Foreskin keratinocyte (primary cell): ENCODE measurements at places on chromosomes 6 and 20.

- no peak for DNase-seq
Measured at GRCh38 chr6:16690608-16691142, 70.6 kb downstream of the ATXN1 start.

GRCh38 chr6:139334806-139335446, 39.5 kb downstream of the CITED2 start:
- peak; percentile 93 for DNase-seq

- DNase-seq = no peak
Measured at GRCh38 chr6:793261-793660, 100.3 kb upstream of the EXOC2 start.

DNA sequence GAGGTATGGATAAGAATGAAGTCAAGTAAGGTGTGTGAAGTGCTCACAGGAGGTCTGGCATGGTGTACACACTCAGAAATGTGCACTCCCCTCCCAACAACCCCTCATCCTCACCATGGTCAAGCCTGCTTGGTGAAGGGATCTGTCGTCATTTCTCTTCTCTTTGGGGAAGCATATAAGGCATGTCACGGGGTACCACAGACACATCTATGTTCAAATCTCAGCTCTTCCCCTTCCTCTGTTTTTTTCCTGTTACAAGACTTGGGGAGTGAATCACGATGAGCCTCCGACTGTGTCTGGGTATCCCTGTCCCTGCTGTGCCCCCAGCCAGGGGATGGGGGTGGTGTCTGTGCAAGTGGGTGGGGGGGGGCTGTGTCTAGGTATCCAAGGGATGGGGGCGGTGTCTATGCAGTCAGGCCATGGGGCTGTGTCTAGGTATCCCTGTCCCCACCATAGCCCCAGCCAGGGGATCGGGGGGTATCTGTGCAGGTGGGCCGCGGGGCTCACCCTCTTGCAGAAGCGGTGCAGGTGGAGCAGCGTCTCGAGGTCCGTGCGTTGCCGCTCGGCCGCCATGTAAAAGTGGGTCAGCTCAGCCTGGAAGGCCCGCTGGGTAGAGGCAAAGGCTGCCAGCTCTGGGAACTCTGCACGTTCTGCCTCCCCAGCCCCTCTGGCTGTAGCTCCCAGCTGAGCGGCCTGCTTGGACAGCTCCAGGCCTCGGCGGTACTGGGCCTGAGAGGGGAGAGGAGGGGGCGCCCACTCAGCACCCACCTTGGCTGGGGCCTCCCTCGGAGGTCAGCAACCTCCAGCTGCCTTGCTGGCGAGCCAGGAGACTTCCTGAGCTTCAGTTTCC, 43.6 kb downstream of the KIAA1755 start:
- no peak for DNase-seq

- DNase-seq = no peak
Measured at GRCh38 chr6:116217069-116217468, 36.8 kb downstream of the TSPYL4 start.
